ENCODE measurements at places on chromosomes 1 and 21.

DNA sequence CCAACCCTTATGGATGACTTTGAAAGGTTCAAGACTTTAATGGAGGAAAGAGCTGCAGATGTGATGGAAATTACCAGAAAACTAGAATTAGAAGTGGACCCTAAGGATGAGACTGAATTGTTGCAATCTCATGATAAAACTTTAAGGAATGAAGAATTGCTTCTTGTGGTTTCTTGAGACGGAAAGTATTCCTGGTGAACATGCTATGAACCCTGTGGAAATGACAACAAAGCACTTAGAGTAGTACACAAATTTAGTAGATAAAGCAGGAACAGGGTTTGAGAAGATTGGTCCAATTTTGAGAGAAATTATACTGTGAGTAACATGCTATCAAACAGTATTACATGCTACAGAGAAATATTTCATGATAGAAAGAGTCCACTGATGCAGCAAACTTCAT, 215.4 kb downstream of the OMA1 start:
- DNase-seq: no peak
- no peaks in the 10 kb centered on the region for H3K36me3 ChIP-seq
- H3K27me3 ChIP-seq: no peaks in the 10 kb centered on the region

- H3K4me1 ChIP-seq: peaks cover 96% of the 10 kb centered on the region
- peak overlapping the region; percentile 99 for H3K27ac ChIP-seq
- H3K27me3 ChIP-seq: no peaks in the 10 kb centered on the region
- no peak for DNase-seq
- H3K4me3 ChIP-seq: peak overlapping the region; percentile 72
These were observed 1.7 kb upstream of the VWA1 start for GRCh38 chr1:1433804-1434130.

DNA sequence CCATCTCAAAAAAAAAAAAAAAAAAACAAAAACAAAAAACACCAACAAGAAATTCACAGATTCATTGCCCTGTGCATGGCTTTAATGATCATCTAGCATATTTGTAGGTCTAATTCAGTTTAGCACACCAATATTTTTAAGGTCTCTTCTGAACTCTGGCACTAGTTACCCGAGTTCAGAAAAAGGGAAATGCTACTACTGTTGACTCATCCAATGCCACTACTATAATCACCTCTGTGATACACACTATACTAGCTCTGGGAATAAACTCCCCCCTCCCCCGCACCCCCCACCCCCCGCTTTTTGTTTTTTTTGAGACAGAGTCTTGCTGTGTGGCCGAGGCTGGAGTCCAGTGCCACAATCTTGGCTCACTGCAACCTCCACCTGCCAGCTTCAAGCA, 55.6 kb downstream of the FBXO42 start:
- no peak for DNase-seq
- H3K36me3 ChIP-seq: peaks cover 8% of the 10 kb centered on the region
- H3K27me3 ChIP-seq: no peaks in the 10 kb centered on the region
- no peak overlapping the region for H3K27ac ChIP-seq

- no peak overlapping the region for H3K4me3 ChIP-seq
- no peaks in the 10 kb centered on the region for H3K4me1 ChIP-seq
- no peak overlapping the region for H3K27ac ChIP-seq
- DNase-seq: no peak
These were observed 206.9 kb upstream of the LMO4 start for GRCh38 chr1:87121711-87122163.

GRCh38 chr1:61151565-61151964, 69.2 kb downstream of the NFIA start:
- H3K4me1 ChIP-seq: peaks cover 61% of the 10 kb centered on the region
- H3K27me3 ChIP-seq: no peaks in the 10 kb centered on the region
- no peaks in the 10 kb centered on the region for H3K36me3 ChIP-seq
- peak overlapping the region; percentile 56 for H3K27ac ChIP-seq

DNA sequence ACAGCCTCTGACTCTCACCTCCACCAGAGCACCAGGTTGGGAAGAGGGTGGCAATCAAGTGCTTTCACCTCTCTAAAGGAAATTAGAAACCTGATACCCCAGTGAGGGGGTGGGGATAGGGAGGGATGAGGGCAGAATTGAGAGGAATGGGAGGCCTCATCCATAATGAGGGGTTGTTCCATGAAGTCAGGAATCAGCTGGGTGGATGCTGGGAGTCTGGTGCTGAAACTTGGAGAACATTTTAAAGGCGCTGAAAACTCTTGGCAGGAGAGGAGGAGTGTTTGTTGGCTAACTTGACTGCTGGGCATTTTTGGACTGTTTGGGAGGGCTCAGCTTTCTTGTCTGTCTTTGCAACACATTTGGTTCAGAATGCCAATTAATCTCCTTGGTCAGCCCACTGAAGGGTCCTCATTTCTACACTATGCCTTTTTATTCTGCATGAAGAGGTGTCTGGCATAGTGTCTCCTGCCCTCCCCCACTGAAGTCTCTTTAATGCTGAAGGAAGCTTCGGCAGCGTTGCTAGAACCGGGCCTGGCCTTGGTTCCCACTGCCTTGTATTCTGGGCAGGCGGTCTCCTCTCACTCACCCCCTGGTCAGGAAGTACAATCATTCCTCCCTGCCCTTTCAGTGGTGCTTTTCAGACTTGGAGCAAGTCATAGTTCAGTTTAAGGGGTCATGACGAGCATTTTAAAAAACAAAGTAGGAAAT, 2.2 kb downstream of the PHGDH start:
- peaks cover 30% of the 10 kb centered on the region for H3K4me1 ChIP-seq
- H3K27ac ChIP-seq: peak overlapping the region; percentile 84
- H3K27me3 ChIP-seq: no peaks in the 10 kb centered on the region
- no peak for DNase-seq

Data from sigmoid colon (tissue), 7 donors.